ENCODE measurements at places on chromosomes 7 and 10. TPM values are rescaled to one million over a fixed set of nuclear protein-coding genes. Genes with fewer than 3 reads are reported as not detected.

CPED1 gene
- 33.8 TPM for total RNA-seq

FKBP9 gene
- 112 TPM for total RNA-seq

GRCh38 chr10:49593998-49594397 lies 16.1 kb upstream of the SLC18A3 start:
- no peak overlapping the region for H3K27ac ChIP-seq
- no peaks in the 10 kb centered on the region for H3K36me3 ChIP-seq
- DNase-seq, result no peak
- H3K4me1 ChIP-seq, result no peaks in the 10 kb centered on the region
- H3K4me3 ChIP-seq, result no peak overlapping the region
- H3K27me3 ChIP-seq, result peaks cover 66% of the 10 kb centered on the region

DNA sequence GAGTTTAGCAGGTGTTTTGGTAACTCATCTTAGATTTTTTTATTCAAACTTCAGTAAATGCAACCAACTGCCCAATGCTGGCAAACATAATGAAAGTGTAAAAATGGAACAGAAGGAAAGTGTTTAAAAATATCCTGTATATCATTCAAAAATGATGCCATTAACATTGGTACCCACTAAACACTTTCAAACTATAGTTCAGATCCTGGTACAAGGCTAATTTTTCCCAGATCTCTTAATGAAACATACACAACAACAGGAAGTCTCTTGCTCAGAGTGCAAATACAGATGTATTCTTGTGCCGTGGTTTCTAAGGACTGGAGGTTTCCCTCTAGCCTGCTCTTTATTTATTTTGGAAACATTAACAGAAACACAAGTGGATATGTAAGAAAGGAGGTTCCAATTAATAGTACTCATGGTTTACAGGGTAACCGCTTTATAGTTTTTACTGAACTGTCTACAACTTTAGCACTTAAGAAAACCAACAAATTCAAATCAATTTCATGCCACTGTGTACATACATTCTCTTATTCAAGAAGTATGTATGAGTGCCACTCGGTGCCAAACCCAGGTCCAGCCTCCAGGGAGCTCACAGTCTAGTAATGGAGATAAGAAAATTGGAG lies 176.0 kb upstream of the AKR1E2 start:
- no peak overlapping the region for H3K4me3 ChIP-seq
- peak overlapping the region; percentile 70 for H3K27ac ChIP-seq
- DNase-seq, result no peak
- H3K36me3 ChIP-seq, result no peaks in the 10 kb centered on the region
- peaks cover 50% of the 10 kb centered on the region for H3K4me1 ChIP-seq
- H3K27me3 ChIP-seq, result no peaks in the 10 kb centered on the region

DNA sequence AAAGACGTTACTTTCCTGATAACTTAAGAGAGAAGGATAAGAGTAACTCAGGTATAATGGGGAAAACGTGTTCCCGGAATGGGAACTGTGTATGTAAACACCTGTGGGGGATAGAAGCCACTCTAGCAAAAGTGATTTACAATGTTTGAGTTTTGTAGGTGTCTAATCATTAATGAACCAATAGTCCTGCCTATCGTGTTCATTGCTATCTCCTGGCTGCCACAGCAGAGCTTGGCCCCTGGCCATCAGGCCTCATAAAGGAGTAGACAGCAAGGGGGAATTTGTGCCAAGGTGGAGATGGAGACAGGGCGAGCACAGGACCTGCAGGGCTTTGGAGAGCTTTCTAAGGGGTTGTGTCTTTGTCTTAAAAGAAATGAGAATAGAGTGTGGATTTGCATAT lies 102.1 kb downstream of the GAD2 start:
- H3K36me3 ChIP-seq, result no peaks in the 10 kb centered on the region
- H3K4me3 ChIP-seq, result no peak overlapping the region
- H3K4me1 ChIP-seq, result no peaks in the 10 kb centered on the region
- no peaks in the 10 kb centered on the region for H3K27me3 ChIP-seq
- no peak overlapping the region for H3K27ac ChIP-seq
- DNase-seq, result no peak

- H3K36me3 ChIP-seq, result no peaks in the 10 kb centered on the region
- no peaks in the 10 kb centered on the region for H3K27me3 ChIP-seq
- peak; percentile 58 for DNase-seq
- H3K4me1 ChIP-seq, result peaks cover 10% of the 10 kb centered on the region
- no peak overlapping the region for H3K27ac ChIP-seq
- H3K4me3 ChIP-seq, result no peak overlapping the region
Measured at GRCh38 chr7:107150375-107151073, 18.3 kb upstream of the HBP1 start.

MOGAT3 gene
- total RNA-seq, result not detected

DNA sequence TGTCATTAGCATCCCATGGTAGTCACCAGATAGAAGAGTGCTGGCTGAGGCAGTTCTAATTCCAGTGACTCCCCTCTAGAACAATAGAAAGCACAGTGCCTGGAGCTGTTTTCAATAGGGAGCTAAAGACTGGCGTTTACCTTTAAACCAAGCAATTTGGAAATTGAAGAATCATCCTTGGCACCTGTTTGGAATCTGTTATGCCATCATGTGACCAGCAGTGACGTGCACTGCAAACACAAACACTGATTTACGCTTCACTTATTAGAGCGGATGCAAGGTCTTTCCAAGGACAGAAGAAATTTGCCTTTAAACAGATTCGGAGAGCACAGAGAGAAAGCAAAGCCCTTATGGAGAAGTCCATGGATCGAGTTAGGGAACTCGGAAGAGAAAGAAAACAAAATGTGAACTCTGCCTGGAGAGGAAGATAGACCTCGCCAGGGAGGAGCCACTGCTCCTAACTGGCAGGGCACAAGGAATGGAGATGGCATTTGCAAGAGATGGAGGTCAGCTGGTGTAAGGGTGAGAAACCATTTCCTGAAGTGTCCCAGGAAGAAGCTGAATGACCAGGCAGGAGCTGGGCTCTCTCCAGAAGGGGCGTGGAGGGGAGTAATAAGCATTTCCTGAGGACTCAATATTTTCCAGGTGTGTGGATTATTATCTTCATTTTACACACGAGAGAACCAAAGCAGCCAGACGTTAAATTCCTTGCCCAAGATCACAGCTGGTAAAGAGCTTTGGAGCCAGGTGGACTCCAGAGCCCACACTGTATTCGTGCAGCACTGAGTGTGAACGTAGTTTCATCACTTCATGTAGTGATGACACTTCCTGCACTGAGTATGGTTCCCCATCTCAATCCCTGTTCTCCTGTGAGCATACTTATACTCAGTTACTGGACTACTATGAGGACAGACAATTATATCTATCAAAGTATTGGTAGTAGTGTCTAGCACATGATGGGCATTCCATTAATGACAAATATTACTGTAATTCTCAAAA lies 97.7 kb downstream of the CUBN start:
- H3K36me3 ChIP-seq, result no peaks in the 10 kb centered on the region
- no peak overlapping the region for H3K4me3 ChIP-seq
- H3K27ac ChIP-seq, result peak overlapping the region; percentile 30
- DNase-seq, result no peak

C10orf62 gene
- 1.5 TPM for total RNA-seq

DNA sequence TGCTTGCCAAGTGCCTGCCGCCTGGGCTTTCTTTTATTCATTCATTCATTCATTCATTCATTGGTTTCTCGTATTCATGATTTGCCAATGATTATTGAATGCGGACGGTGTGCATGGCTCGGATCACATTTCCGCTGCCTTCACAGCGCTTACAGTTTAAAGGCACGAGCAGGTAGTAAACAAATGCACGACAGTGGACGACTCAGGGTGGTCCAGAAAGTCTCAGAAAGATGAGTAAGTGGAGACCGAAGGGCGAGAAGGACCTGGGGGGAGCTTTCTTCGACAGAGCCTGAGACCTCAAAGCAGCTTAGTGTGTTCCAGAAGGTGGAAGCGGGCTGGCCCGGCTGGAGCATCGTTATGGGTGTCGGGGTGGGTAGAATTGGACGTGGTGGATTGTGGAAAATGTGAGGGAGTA lies 506 bp downstream of the MCM10 start:
- peaks cover 15% of the 10 kb centered on the region for H3K4me1 ChIP-seq
- no peak overlapping the region for H3K27ac ChIP-seq
- peak overlapping the region; percentile 66 for H3K4me3 ChIP-seq
- no peaks in the 10 kb centered on the region for H3K36me3 ChIP-seq

ANXA8 gene
- total RNA-seq, result not detected

DNA sequence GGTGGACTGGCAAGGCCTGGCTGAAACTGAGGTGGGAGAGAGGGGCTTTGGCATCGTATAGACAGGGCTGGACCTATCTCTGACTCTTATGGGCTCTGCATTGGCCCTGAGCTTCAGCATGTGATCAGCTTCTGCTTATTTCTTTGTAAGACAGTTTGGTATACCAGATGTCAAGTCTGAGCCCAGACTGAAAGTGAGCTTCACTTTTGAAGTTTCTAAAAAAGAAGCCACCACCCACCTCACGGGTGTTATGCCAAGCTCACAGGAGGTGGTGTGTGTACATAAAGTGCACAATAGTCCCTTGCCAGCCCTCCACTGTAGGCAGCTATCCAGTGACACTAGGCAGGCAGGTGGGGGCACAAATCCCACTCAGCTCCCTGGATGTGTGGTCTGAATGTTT lies 68.7 kb upstream of the SEPHS1 start:
- no peaks in the 10 kb centered on the region for H3K4me1 ChIP-seq
- no peak for DNase-seq
- H3K27me3 ChIP-seq, result peaks cover 16% of the 10 kb centered on the region
- no peak overlapping the region for H3K27ac ChIP-seq
- H3K4me3 ChIP-seq, result no peak overlapping the region

- peak overlapping the region; percentile 39 for H3K27ac ChIP-seq
- no peaks in the 10 kb centered on the region for H3K27me3 ChIP-seq
- H3K4me3 ChIP-seq, result no peak overlapping the region
- H3K36me3 ChIP-seq, result no peaks in the 10 kb centered on the region
- DNase-seq, result no peak
Measured at GRCh38 chr10:24303522-24304310, 94.8 kb downstream of the KIAA1217 start.

Data from left ventricle myocardium inferior (tissue), 1 donor.